ENCODE measurements at places on chromosomes 4 and X.

GRCh38 chr4:141801558-141801957 is 165.2 kb downstream of the IL15 start:
- DNase-seq: peak; percentile 23

- no peak for DNase-seq
Measured at GRCh38 chrX:47915886-47916493, 79.3 kb downstream of the ZNF81 start.

GRCh38 chr4:67512501-67512900 is 32.8 kb downstream of the CENPC start:
- no peak for DNase-seq

- DNase-seq: peak; percentile 77
Measured at GRCh38 chr4:13248621-13249298, 235.4 kb downstream of the RAB28 start.

DNA sequence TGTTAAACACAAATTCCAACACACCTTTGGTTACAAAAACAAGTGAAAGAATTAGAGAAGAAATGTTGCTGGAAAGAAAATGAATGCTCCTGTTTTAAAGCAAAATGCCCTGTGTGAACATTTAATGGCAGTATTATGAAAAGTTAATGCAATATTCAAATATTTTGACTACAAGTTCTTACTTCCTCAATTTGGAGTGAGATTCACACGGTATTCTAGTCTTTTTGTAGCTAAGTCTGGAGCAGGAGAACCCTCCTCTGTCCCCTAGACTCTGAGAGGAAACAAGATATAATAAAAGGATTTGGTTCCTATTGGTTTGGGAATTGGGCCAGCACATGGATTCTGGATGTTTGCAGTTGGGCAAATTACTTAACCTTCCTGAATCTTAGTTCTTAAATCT is 12.7 kb downstream of the MAD2L1 start:
- DNase-seq: no peak

- DNase-seq: no peak
Measured at GRCh38 chr4:112279882-112280315, 5.8 kb downstream of the TIFA start.

DNA sequence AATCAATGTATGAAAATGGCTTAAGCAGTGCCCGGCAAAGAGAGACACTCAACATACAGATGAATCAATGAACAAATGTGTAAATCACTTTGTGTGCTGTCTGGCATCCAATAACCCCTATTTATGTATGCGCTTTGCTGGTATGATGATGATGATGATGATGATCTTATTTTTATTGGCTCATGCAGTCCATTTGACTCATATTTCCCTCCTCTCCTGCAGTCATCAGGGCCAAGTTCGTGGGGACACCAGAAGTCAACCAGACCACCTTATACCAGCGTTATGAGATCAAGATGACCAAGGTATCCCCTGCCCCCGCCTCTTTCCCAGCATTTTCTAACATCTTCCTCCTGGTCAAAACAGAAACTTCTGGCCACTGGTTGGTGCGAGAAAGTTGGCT is 2.5 kb downstream of the TIMP1 start:
- DNase-seq: no peak
